GM13976 (cell line): ENCODE measurements at places on chromosomes 2 and 18.

GRCh38 chr2:177190941-177191340 lies 21.7 kb upstream of the HNRNPA3 start:
- DNase-seq, result no peak

- DNase-seq, result no peak
Observed at GRCh38 chr2:189192766-189193165, 13.2 kb upstream of the COL5A2 start.

- no peak for DNase-seq
Observed at GRCh38 chr18:37274309-37275236, 291.0 kb downstream of the CELF4 start.

DNA sequence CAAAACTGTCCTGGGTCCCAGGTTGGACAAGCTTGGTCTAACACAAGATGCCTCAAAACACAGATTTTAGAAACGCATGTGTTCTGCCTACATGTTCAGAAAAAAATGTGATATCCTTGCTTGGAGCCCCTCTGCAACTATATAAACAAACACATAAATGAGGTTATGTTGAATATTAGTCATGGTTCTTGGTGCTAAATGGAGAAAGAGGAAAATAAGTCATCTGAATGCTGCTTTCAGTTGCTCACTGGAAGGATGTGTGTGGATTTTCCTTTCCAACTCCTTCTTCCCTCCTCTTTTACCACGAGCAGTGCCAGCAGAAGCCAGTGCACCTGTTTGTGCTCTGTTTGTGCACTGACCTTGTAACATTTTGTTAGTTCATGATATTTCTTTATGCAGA lies 85.3 kb downstream of the PIEZO2 start:
- DNase-seq, result no peak

GRCh38 chr18:56538746-56539145 lies 99.6 kb downstream of the TXNL1 start:
- DNase-seq, result no peak

GRCh38 chr2:203659331-203660049 lies 46.9 kb upstream of the CD28 start:
- peak; percentile 42 for DNase-seq

- DNase-seq, result no peak
Observed at GRCh38 chr2:125095826-125096225, 1070.7 kb downstream of the CNTNAP5 start.

DNA sequence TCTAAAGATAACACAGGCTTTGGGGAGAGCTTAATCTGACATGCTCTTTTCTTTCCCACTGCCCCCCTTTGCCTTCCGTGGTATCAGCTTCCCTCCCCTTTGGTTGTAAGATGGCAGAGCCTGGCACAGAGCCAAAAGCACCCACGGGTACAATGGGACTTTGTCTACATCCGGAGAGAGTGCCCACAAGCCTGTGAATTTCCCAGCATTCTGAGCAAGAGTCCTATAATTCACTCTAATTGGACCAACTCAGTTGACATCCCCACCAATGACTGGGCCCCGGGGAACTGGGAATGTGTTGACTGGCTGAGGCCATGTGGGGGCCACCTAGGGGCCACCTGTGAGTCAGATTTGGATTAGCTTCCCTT lies 20.1 kb upstream of the C2orf72 start:
- DNase-seq, result no peak

DNA sequence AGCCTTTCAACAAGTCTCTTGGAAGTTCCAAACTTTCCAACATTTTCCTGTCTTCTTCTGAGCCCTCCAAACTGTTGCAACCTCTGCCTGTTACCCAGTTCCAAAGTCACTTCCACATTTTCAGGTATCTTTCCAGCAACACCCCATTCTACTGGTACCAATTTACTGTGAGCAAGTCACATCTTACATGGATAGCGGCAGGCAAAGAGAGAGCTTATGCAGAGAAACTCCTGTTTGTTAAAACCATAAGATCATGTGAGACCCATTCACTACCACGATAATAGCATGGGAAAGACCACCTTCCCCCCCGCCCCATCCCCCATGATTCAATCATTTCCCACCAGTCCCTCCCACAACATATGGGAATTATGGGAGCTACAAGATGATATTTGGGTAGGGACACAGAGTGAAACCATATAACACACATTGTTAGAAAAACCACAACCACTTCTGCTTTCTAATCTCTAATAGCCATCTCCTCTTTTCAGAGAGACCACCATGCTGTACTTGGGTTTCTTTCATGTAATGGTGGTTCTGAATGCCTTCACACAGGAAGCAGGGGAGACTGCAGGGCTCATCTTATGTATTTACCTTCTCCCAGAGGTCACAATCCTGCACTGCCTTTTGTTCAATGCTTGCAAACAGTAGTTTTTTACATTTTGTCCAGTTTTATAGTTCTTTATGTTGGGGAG lies 46.0 kb upstream of the CALCRL start:
- DNase-seq, result no peak

GRCh38 chr2:96903815-96904214 lies 33.9 kb upstream of the SEMA4C start:
- DNase-seq, result no peak

- DNase-seq, result no peak
Observed at GRCh38 chr2:95698146-95698545, 106.3 kb downstream of the TRIM43 start.

GRCh38 chr2:189951791-189952535 lies 110.6 kb downstream of the MSTN start:
- no peak for DNase-seq

DNA sequence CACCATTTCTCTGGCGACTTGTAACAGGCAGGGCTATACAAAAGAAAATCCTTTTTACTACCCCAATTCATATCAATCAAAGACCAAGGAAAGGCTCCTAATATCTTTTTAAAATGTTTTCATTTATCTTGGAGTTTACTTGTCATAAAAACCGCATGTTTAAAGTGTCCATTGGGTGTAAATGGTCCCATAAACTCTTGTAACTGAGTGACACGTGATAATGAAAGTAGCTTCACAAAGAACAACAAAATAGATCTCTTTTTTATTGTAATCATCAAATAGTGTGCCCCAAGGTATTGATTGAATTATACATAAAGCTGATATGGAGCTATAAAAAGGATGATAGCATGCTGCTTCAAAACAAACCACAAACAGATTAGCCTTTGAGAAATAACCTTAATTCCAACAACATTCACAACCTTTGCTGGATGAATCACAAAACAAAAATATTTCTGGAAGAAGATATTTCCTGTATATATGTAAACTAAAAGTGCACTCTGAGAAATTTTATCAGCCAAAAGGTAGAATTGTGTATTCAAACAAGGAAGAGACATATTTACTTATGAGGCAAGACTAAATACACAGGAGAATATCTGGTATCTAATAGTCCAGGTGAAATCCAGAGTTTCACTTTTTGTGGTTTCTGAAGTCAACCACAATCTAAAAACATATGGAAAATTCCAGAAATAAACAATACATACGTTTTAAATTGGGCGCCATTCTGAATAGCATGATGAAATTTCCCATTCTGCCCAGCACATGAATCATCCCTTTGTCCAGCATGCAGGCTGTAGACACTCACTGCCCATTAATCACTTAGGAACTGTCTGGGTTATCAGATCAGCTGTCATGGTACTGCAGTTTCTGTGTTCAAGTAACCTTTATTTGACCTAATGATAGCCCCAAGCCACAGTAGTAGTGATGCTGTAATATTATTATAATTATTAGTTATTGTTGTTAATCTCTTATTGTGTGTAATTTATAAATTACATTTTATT lies 237.5 kb downstream of the PIK3C3 start:
- no peak for DNase-seq
